ENCODE measurements at places on chromosomes 1 and 21.

GRCh38 chr1:60427701-60428100 lies 354.1 kb upstream of the C1orf87 start:
- no peak for DNase-seq

DNA sequence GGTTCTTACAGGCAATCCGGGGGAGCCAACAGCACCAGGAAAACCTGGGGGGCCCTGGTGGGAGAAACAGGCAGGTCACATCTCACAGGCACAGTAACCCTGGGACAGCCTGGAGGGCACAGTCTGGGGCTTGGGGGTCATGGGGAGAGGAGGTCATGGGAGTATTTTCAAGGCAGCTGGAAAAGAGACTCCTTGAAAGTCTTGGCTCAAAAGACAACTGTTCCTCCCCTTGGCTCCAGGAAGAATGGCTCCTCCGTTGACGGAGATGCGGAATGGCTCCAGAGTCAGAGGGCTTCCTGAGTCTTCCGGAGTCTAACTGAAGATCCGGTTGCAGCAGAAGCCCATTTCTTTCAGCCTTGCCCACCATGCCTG lies 25.9 kb upstream of the PEF1 start:
- DNase-seq, result no peak

DNA sequence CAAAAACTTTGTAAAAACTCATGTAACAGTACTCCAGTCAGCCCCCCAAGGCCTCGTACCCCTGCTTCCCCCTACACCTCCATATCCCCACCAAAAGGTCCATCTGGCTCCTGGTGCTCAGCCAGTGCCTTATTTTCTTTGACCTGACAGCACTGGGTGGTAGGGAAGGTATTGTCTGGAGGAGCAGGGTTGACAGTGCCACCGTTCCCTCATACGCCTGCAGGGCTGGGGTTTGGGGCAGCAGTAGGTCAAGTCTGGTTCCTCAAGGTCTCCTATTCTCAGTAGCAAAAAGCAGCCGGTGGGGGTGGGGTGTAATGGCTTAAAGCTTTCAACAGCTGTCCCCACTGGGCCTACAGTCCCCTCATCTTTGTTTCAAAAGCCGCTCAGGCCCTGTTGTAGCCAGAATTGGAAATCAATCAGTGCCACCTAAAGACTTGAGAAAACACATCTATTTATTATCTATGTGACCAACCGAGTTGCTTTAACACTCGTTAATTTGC lies 25.3 kb upstream of the TTF2 start:
- no peak for DNase-seq

DNA sequence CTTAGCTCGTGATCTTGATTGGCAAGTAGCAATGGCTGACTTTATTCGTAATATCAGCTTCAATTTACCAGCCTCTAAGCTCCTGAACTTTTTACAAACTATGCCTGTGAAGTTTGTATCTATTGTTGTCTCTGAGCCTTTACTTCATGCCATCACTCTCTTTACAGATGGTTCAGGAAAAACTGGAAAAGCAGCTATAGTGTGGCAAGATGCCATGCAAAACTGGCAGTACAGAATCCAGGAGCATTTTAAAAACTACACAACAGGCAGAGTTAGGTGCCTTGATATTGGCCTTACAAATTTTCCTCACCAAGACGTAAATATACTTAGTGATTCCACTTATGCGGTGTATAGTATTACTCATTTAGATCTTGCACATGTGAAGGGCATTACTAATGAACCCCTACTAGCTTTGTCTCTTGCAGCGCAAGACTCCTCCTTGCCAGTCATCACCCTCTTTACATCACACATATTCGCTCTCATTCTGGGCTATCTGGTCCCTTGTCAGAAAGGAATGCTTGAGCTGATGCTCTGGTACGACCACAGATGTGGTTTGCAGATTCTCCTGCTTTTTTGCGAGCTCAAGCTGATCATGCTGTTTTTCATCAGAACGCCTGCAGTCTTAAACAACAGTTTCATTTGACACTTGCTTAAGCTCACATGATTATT lies 36.3 kb downstream of the CLCA1 start:
- no peak for DNase-seq

GRCh38 chr1:26114165-26114927 lies 2.7 kb downstream of the PDIK1L start:
- no peak for DNase-seq

All from endothelial cell of umbilical vein (primary cell).